Islet precursor cell (in vitro differentiated cells): ENCODE measurements at places on chromosomes 5 and 9.

DNA sequence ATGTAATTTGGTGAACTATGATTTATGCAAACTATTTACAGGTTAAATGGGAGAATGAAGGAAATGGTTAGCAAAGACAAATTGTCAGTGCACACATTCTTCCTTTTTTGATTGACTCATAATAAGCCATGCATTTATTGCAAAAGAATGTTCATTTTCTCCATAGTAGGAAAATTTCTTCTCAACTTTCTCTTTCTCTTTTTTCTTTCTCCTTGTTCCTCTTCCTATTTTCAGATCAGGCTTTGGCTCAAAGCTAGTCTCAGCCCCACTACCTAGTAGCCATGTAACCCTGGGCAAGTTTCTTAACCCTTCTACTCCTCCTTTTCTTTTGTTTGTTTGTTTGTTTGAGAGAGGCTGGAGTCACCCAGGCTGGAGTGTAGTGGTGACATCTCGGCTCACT, 156.6 kb downstream of the PIK3R1 start:
- no peak for DNase-seq

GRCh38 chr9:137456061-137456863, 2.9 kb downstream of the NSMF start:
- DNase-seq, result no peak

DNA sequence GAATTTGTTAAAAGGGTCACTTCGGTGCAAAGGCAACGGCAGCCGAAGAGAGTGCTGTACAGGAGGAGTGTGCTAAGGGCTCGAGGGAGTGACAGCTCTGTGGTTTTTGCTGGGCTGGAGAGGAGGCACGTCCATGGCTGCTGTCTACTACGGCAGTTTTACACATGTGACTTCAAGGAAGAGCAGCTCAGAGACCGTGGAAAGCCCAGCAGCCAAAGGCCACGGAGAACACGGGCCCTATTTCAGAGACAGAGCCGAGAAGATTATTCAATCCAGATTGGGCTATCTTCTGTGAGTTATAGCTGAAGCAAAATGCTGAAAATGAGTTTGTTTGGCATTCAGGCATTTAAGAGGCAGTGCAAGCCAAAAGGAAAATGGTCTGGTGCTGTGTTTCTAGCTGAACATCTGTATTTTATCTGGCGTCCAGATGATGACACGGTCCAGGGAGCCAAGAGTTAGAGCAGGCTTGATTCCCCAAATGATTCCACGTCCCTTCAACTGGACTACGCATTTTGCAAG, 96.4 kb downstream of the RFK start:
- peak; percentile 76 for DNase-seq

- DNase-seq, result no peak
These were observed 62.8 kb upstream of the VCAN start for GRCh38 chr5:83408719-83409118.

DNA sequence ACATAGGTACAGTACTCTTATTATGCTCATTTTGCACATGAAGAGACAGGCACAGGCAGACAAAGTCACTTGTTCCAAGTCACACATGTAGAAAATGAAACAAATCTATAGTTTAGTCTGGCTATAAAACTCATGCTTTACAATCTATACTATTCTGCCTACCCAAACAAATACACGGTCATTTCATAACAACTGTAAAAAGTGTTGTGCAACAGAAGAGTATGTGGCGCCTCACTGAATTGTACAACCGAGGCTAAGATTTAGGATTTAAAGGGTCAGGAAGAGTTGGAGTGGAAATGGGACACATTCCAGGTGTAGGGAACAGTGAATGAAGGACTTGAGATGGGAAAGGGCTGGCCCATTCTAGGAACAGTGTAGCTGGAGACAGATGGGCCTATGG, 82.9 kb upstream of the TRIO start:
- DNase-seq, result no peak

- DNase-seq, result no peak
These were observed 37.0 kb upstream of the PSD2 start for GRCh38 chr5:139758510-139759075.

- DNase-seq, result no peak
These were observed 733 bp downstream of the ANGPTL2 start for GRCh38 chr9:127121628-127122175.

- DNase-seq, result no peak
These were observed 449.9 kb downstream of the PRELID2 start for GRCh38 chr5:145385276-145385675.
